ENCODE measurements at places on chromosomes 5 and 9.
A peak's percentile ranks its signal among the peaks of the same experiment; 100 is the strongest.

- DNase-seq = peak; percentile 69
Measured at GRCh38 chr9:128470560-128470959, 14.8 kb downstream of the ODF2 start.

DNA sequence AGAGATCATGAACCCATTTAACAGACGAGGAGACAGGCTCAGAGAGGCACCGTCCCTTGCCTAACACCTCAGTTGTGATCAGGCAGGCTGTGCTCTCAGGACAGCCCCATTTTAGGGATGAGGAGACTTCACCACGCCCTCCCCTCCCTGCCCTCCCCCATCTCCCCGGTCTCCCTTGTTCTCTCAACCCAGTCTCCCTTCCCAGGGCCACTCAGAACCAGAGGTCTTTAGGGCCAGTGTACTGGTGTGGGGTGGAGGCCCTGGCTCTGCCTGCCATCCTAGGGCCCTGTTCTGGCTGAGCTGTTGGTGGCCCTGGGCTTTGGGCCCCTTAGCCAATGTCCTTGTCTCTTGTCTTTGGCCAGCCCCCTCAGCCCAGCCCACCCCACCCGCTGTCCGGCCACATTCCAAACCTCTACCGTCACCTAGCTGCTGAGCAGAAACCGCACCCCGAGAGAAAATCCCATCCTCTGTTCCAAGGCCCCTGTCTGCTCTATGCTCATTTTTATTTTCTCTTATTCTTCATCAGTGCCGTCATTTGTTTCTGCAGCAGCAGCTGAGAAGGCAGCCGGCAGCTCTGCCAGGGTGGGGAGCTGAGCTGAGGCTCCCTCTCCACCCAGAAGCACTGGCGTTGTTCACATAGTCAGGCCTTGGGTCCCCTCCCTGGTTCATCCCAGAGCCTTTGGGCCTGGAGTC, 33.9 kb downstream of the OLFML2A start:
- DNase-seq = peak; percentile 92

- peak; percentile 30 for DNase-seq
Measured at GRCh38 chr5:169801324-169801777, 164.3 kb downstream of the DOCK2 start.

DNA sequence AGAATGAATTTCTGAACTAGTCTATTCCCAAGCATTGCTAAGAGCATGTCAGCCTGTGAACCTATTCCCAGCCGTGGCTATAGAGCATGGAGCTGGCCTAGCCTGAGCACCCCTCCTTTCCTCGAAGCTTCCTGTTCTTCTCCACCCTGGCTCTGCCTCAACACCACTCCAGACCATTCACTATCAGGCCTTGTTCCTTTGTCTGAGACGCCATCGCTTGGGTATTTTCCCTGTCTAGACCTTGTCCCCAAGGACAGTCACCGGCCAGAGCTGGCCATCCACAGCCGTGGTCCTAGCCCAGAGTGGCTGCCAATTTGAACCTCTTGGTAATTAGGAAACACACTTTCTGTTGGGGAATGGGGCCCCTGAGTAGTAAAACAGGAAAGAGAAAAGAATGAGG, 105.8 kb downstream of the LIFR start:
- DNase-seq = no peak
